Naive thymus-derived CD8-positive, alpha-beta T cell (primary cell): ENCODE measurements at places on chromosomes 16 and 17.

GRCh38 chr16:74035816-74036215 is 260.8 kb upstream of the PSMD7 start:
- DNase-seq: no peak

DNA sequence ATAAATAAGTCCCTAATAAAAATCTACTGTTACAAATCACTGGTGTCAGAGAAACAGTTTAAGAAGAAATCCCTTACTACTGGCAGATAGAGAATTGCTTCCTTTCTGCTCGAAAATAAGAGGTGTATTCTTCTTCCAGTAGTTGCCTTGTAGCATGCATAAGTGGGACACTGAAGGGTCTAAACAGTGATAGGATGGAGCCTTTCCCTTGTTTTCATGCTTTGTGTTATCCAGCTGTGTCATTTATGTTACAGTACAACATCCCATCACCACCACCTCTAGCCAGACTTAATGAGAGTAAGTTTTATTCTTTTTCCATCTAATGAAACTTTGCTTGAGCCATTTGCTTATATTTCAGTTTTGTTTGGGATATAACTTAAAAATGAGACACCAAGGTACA is 54.3 kb downstream of the NLK start:
- no peak for DNase-seq

- DNase-seq: no peak
Measured at GRCh38 chr17:47907932-47908562, 12.0 kb downstream of the SP2 start.

DNA sequence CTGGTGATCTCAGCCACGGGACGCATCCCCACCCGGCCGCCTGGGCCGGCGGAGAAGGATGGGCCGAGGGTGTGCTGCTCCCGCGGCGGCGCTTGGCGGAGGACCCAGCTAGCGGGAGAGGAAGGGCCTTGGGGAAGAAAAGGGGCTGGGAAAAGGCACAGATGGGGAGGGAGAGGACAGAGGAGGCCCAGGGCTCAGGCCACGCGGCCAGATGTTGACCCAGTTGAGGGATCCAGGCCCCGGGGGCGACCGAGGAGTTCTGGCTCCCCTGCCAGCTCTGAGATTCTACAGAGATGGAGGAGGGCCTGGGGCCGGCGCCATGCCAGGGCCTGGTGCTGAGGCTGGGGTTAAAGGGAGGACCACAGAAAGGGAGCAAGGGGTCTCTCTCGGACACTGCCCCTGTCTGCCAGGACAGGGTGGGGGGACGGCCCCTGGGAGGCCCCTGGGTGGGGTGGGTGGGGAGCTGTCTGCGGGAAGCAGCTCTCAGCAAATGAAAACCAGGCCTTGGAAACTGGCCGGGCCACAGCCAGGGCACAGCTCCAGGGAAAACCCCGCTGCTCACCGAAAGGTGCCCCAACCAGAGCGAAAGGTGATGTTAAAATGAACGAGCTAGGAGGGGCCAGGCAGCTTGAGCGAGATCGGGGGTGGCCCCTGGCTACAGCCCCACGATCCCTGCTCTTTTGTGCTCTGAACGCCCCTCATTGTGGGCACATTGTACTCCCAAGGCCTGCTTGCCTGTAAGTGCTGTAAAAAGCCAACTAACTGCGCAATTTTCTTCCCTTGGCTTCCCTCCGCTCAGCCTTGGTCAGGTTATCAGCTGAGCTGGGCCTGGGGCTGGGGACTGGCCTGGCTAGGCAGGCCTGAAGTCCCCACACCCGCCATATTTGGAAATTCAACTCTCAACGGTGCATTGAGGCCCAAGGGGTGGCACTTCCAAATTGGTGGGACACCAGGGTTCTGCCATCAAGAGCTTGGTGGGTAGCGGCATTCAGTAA is 191.4 kb downstream of the ZNF423 start:
- no peak for DNase-seq

DNA sequence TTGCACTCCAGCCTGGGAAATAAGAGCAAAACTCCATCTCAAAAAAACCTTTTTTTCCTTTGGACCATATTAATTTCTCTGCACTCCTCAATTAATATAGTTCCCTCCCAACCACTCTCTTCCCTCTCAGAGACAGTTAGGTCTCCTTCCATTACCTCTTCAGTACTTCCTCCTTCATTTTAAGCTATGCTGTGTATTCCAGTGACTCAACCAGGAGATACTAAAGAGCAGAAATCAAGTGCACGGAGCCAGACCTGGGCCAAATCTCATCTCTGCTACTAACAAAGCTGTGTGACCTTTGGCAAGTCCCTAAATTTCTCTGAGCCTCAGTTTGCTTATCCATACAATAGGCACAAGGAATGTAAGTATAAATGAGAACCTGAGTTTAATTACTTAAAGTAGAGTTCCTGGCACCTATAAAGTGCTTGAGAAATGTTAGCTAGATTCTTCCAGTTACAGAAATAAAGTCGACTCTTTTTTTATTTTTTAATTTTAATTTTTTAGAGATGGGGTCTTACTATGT is 8.5 kb downstream of the PECAM1 start:
- no peak for DNase-seq
